ENCODE measurements at places on chromosomes 6 and 20. TPM values are rescaled to one million over a fixed set of nuclear protein-coding genes. Genes with fewer than 3 reads are reported as not detected.

SRSF12 gene
- total RNA-seq, result not detected

ARFGEF3 gene
- not detected for total RNA-seq

MAD2L1BP gene
- total RNA-seq, result 39.2 TPM

THBD gene
- 2.4 TPM for total RNA-seq

PAK5 gene
- total RNA-seq, result not detected

TSPO2 gene
- not detected for total RNA-seq

SNX21 gene
- total RNA-seq, result 0.89 TPM

BMP2 gene
- not detected for total RNA-seq

CST2 gene
- total RNA-seq, result not detected

C2 gene
- total RNA-seq, result 2.3 TPM

ZNF165 gene
- 5.1 TPM for total RNA-seq

BTBD9 gene
- total RNA-seq, result 59.3 TPM

BACH2 gene
- total RNA-seq, result 170 TPM

LY6G6D gene
- total RNA-seq, result not detected

CD93 gene
- total RNA-seq, result 1.1 TPM

LIME1 gene
- 149 TPM for total RNA-seq

APCDD1L gene
- not detected for total RNA-seq

ABCF1 gene
- total RNA-seq, result 88.0 TPM

OLIG3 gene
- total RNA-seq, result not detected

EBF4 gene
- 5.1 TPM for total RNA-seq

SDCBP2 gene
- total RNA-seq, result 1.2 TPM

NEU1 gene
- total RNA-seq, result 19.7 TPM

HSPA12B gene
- total RNA-seq, result not detected

ADAT2 gene
- 17.4 TPM for total RNA-seq

ATF6B gene
- total RNA-seq, result 75.6 TPM
